ENCODE measurements at places on chromosomes 16 and 17. TPM values are rescaled to one million over a fixed set of nuclear protein-coding genes. Genes with fewer than 3 reads are reported as not detected.
A peak's percentile ranks its signal among the peaks of the same experiment; 100 is the strongest.

DNA sequence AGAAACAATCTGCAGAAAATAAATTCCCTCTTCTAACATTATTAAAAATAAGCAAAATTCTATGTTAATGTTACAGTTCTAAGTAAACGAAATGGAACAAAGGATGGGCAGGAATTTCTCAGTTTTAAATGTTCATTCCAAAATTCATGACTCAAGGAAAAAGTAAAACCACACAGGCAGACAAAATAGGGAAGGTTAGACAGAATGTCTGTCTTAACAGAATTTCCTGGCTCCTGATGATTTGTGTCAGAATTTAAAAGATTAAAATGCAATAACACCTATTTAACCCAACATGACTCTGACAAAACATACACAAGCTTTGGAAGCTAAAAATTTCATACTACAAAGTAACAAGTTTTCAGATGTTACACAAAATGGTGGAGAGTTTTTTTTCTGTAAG lies 42.8 kb downstream of the SPOP start:
- DNase-seq = no peak

Gene TNS4
- total RNA-seq = 0.14 TPM

- DNase-seq = no peak
Observed at GRCh38 chr17:6108987-6109386, 38.8 kb downstream of the WSCD1 start.

DNA sequence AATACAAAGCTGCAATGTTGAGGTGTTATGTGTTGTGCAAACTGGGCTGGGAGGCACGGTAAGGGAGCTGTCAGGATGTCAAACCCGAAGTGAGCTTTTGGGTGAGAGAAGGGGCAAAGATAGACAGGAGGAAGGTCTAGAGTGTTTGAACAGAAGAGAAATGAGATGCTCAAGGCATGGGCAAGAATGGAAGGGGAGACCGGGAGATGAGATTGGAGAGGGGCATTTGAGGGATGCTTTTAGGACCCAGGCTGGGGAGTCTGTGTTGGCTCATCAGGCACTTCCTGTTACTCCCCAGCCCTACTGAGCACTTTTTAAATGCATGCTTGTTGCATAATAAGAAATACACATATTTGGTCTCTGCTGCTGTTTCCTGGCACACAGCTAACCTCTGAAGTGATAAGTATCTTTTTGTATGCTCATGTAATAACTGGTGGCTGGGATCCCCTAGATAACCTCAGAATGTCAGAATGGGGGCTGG lies 13.7 kb downstream of the UNC45B start:
- DNase-seq = no peak

GRCh38 chr16:85062323-85062722 lies 34.7 kb downstream of the KIAA0513 start:
- no peak for DNase-seq

- DNase-seq = peak; percentile 82
Observed at GRCh38 chr17:74417178-74418045, 14.5 kb upstream of the GPRC5C start.

Gene SOX15
- 2.0 TPM for total RNA-seq

DNA sequence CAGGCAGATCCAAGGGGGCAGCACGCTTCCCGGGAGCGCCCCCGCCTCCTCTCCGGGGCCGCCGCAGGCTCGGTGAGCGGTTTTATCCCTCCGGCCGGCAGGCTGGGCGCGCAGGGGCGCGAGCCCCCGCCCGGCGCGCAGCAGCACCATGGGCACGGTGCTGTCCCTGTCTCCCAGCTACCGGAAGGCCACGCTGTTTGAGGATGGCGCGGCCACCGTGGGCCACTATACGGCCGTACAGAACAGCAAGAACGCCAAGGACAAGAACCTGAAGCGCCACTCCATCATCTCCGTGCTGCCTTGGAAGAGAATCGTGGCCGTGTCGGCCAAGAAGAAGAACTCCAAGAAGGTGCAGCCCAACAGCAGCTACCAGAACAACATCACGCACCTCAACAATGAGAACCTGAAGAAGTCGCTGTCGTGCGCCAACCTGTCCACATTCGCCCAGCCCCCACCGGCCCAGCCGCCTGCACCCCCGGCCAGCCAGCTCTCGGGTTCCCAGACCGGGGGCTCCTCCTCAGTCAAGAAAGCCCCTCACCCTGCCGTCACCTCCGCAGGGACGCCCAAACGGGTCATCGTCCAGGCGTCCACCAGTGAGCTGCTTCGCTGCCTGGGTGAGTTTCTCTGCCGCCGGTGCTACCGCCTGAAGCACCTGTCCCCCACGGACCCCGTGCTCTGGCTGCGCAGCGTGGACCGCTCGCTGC lies 832 bp downstream of the CDK5R1 start:
- DNase-seq = no peak

Gene RRAD
- total RNA-seq = 2.8 TPM

DNA sequence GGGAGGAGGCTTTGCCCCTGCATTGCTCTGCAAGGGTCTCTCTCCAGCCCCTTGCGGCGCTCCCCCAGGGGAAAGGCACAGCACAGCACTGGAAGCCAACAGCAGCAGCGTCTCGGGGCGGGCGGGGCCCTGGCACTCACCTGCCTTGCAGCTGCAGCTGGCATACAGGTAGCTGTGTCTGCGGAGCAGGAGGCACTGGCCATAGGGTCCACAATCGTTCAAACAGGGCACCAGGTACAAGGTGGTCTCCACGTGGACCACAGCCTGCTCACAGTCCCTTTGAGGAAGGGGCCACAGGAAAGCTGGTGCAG lies 4.2 kb upstream of the MRPL28 start:
- DNase-seq = no peak

DNA sequence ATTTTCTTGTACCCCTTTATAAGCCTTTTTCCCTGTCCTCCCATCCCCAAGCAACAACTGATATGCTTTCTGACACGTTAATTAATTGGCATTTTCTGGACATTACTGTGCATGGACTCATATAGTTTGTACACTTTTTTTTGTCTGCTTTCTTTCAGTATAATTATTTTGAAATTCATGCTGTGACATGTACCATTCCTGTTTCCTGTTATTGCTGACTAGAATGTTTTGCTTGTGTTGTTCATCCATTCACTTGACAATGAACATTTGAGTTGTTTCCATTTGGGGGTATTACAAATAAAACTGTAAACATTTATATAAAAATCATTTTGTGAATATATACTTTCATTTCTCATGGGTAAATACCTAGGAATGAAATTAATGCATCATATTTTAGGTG lies 50.6 kb downstream of the RBBP6 start:
- no peak for DNase-seq

GRCh38 chr16:57798953-57799599 lies 3.2 kb downstream of the KIFC3 start:
- DNase-seq = no peak

DNA sequence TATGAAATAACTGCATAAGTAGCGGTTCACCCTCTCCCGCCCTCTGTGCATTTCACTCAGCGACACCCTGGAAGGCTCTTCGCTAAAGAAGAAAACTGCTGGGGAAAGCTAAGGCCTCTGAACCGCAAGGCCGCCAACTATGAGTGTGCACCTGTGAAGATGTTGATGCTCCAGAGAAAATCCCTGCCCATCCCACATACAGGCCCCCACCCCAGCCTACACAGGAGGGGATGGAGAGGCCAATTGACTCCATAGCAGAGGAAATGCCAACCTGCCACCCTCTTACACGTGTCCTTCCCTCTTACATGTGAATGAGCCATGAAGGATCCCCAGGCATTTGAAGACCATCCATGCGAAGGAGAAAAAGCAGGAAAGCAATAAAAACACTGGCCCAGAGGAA lies 104.8 kb downstream of the MGAT5B start:
- no peak for DNase-seq

DNA sequence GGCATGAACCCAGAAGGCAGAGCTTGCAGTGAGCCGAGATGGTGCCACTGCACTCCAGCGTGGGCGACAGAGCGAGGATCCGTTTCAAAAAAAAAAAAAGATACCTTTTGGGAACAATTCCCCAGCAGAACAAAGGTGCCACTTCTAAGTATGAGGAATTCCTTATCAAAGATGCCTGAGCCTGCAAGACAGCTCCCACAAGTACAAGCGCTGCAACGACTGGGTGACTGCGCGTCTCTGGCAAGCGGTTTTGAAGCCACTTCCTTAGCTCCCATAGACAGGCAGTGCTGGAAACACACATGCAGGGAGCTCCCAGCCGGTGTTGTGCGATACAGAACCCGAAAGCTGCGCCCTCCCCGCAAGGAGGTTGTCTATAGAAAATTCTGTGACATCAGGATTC lies 60.5 kb downstream of the ADCY9 start:
- DNase-seq = no peak

DNA sequence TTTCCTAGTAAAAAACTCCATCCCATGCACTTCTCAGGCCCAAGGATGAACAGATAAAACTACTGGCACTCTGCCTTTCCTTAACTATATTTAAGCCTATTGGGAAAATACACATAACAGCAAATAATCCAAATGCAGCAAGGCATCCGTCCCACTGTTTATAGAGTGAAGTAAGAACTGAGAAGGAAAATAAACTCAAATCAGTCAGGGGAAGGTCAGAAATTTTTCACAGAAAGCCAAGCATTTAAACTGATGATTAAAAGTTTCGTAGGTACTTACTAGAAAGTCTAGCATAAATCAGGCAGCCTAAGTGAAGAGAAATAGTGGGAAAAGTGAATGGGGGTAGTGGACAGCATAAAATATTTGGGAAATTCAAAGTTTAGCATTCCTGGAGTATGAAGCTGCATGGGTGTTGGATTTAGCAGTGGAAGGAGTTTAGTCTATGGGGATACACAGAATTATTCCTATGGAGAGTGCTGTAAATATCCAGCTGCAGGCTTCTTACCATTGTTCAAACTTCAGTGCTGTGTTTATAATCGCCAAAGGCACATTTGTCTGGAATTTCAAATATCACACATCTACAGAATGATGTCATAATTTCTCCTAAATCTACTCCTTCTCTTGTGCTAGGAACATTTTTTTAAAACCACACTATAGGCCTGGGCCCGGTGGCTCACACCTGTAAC lies 1131.0 kb upstream of the GOT2 start:
- no peak for DNase-seq

Gene AATK
- 0.41 TPM for total RNA-seq

GRCh38 chr16:73071131-73071940 lies 23.4 kb upstream of the ZFHX3 start:
- peak; percentile 32 for DNase-seq

DNA sequence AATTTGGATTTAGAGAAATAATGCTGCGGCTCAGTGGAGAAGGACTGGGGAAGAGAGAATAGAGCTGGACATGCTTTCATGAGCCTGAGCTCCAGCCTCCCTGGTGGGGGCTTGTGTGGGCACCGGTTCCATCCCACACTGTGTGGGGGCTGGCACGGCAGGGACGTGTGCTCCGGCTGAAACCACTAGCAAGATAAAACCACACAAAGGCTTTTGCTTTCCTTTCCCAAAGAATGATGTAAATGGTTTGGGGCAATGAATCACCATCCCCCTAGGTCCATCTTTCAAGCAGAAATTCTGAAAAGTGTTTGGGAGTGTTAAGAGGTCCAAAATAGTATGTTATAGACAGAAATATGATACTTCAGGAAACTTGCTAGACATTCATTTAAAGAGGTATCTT lies 77.0 kb downstream of the CDH11 start:
- no peak for DNase-seq

Gene GPR142
- not detected for total RNA-seq

Gene DLX3
- not detected for total RNA-seq

DNA sequence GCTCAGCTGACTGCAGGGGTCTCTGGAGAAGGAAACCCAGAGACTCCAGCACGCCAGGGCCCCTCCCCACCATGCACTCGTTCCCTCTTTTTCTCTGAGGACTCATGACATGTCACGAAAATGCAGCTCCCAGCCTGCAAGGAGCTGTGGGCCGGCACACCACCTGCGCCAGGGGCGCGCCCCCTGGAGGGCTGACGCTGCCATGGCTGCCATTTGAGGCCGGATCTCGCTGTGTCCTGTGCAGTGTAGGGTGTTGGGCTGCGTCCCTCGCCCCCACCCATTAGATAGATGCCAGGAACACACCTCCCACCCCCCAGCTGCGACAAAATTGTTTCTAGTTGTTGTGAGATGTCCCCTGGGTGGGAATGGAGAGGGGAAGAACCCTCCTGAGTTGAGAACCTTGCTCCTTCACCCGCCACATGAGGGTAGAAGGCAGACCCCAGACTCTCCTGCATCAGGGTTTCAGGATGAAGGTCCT lies 8.2 kb downstream of the SYNGR2 start:
- no peak for DNase-seq

DNA sequence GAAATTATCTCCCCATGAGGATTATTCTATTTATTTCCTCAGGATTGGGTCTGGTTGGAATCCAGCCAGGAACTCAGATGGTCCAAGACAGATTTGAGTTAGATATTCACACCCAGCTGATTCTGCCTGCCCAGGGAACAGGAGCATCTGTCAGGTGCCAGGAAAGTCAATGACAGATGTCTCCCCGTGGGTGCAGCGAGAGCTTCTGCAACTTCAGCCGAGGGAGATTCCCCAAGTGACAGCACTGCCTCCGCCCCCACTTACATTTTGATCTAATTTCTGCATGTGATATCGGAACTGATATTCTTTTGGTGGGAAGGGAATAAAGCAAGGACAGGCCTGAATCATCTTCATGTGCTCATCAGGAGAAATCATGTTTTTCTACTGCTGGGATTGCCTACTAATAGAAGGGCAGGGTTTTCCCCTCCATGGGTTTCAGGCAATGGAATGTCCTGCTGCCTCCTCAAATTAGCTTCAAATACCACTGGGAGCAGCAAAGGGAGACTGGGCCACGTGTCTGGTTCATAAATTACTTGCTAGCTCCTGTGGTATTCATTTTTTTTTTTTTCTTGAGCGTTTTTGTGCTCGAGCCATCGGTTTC lies 15.7 kb upstream of the DHX8 start:
- DNase-seq = peak; percentile 88
